Natural killer cell (primary cell): ENCODE measurements at places on chromosomes 16 and 17. TPM values are rescaled to one million over a fixed set of nuclear protein-coding genes. Genes with fewer than 3 reads are reported as not detected.

Gene HCRT
- not detected for total RNA-seq

Gene TLCD3B
- total RNA-seq = 0.88 TPM

Gene ANKS4B
- 0.10 TPM for total RNA-seq

Gene EVPLL
- total RNA-seq = 0.28 TPM

Gene BCAR1
- total RNA-seq = not detected

Gene ZNF629
- 1.9 TPM for total RNA-seq

GRCh38 chr17:61385577-61386236 lies 13.9 kb upstream of the TBX2 start:
- H3K36me3 ChIP-seq = no peaks in the 10 kb centered on the region
- H3K27me3 ChIP-seq = no peaks in the 10 kb centered on the region
- peaks cover 6% of the 10 kb centered on the region for H3K4me1 ChIP-seq
- no peak overlapping the region for H3K27ac ChIP-seq

DNA sequence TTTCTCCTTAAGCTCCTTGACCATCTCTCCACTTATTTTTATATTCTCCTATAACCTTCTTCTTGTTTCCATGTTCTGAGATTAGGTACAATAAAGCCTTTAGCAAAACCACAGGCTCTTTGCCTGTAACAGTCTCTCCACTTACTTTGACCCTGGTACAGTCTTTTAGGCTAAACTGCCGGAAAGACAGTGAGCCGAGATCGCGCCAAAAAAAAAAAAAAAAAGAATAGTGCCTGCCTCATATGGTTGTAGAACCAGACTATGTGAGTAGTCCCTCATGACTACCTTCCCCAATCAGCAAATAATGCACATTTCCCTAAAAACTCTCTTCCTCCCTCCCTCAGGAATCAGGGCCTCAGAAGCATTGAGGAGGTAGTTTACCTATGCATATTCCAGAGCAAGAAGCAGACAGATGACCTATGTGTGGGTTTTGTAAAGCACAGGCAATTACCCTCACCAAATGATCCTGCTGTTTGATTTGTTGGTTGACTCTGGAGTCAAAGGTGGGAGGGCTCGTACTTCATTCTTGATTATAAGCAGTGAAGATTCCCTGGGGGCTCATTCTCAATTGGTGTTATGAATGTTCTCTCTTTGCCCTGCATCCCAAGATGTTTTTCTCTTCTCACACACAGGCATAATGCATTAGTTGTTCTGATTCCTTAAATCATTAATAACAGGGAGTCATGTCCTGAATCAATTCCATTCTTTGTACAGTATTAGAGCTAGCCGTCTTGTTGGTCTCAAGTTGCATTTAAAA lies 8.9 kb upstream of the NME1 start:
- H3K4me3 ChIP-seq = no peak overlapping the region
- no peaks in the 10 kb centered on the region for H3K27me3 ChIP-seq
- no peak overlapping the region for H3K27ac ChIP-seq
- DNase-seq = no peak

DNA sequence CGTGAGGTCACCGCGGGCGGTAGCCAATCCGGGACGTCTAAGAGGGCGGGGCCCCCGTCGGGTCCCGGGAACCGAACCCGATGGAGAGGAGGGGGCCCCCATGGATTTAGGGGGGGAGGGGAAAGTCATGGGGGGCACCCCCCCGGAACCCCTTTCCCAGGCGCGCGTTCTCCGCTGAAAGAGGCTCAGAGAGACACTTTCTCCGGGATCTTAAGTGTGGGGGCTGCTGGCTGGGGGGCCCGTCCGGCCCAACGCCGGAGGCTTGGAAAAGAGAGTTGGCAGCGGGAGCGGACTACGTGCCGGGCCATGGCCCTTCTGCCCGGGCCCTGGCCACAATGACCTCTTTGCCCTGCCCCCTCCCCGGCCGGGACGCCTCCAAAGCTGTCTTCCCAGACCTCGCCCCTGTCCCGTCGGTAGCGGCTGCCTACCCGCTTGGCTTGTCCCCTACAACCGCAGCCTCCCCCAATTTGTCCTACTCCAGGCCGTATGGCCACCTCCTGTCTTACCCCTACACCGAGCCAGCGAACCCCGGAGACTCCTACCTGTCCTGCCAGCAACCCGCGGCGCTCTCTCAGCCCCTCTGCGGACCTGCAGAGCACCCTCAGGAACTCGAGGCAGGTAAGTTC lies at the start of gene DLX4:
TSS of gene DLX4 (plus strand) at position 57 of the 626 bp plus-strand sequence. CDS start at position 336, 279 bp downstream.
- H3K4me1 ChIP-seq = peaks cover 53% of the 10 kb centered on the region
- H3K27me3 ChIP-seq = peaks cover 84% of the 10 kb centered on the region
- H3K27ac ChIP-seq = no peak within 1 kb of the TSS
- peak within 1 kb of the TSS; percentile 48 for H3K4me3 ChIP-seq
- DNase-seq = no peak

GRCh38 chr17:44281570-44281969 lies 13.6 kb upstream of the SLC4A1 start:
- peaks cover 28% of the 10 kb centered on the region for H3K4me1 ChIP-seq
- no peak overlapping the region for H3K27ac ChIP-seq
- H3K27me3 ChIP-seq = no peaks in the 10 kb centered on the region
- no peaks in the 10 kb centered on the region for H3K36me3 ChIP-seq

- H3K27ac ChIP-seq = no peak within 1 kb of the TSS
- peak within 1 kb of the TSS; percentile 12 for H3K4me3 ChIP-seq
- H3K36me3 ChIP-seq = no peaks in the 10 kb centered on the region
- peaks cover 54% of the 10 kb centered on the region for H3K4me1 ChIP-seq
Observed at GRCh38 chr16:67393111-67393787, at the start of gene TPPP3. Gene TPPP3, minus strand, starts transcription at chr16:67393498. Its CDS starts 2,387 bp downstream, at chr16:67391111.

- no peak overlapping the region for H3K4me3 ChIP-seq
- peaks cover 23% of the 10 kb centered on the region for H3K4me1 ChIP-seq
- no peaks in the 10 kb centered on the region for H3K27me3 ChIP-seq
- no peak for DNase-seq
- H3K27ac ChIP-seq = no peak overlapping the region
Observed at GRCh38 chr17:38719289-38719942, 10.7 kb upstream of the CISD3 start.

DNA sequence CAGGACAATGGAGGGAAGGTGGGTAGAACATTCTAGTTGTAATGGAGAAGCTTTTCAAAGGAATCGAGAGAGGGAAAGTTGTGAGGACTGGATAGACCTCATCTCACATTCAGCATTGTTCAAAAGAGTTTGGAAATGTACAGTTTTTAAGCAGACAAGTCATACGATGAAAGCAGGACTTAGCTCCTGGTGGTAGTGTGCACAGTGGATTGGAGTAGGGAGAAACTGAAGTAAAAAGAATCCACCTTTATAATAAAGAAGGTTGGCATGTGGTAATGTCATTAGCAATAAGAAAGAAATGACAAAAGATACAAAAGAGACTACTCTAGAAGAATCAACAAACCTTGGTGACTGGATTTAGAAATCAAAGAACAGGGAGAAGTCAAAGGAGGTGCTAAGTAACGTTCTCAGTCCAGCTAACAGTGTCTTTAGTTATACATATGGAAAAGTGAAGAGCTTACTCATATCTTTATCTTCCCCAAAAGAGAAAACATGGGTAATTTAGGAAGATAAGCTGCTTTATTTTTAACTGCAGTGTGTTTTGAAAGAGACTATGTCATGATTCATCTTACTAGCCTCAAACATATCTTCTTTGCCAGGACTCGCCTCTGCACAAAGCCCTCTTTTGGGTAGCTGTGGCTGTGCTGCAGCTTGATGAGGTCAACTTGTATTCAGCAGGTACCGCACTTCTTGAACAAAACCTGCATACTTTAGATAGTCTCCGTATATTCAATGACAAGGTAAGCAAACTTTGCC lies 18.7 kb upstream of the EVI2A start:
- no peaks in the 10 kb centered on the region for H3K4me1 ChIP-seq
- H3K36me3 ChIP-seq = peaks cover 17% of the 10 kb centered on the region
- no peak overlapping the region for H3K27ac ChIP-seq
- DNase-seq = no peak

- peaks cover 4% of the 10 kb centered on the region for H3K4me1 ChIP-seq
- no peak for DNase-seq
- peaks cover 12% of the 10 kb centered on the region for H3K36me3 ChIP-seq
- H3K27ac ChIP-seq = no peak overlapping the region
- H3K27me3 ChIP-seq = no peaks in the 10 kb centered on the region
Observed at GRCh38 chr17:67570797-67571196, 146.9 kb upstream of the NOL11 start.

GRCh38 chr17:57983446-57983845 lies 4.6 kb downstream of the VEZF1 start:
- no peak for DNase-seq
- H3K4me3 ChIP-seq = no peak overlapping the region
- peaks cover 39% of the 10 kb centered on the region for H3K36me3 ChIP-seq
- H3K27ac ChIP-seq = no peak overlapping the region
- H3K27me3 ChIP-seq = no peaks in the 10 kb centered on the region
- peaks cover 24% of the 10 kb centered on the region for H3K4me1 ChIP-seq

- no peak overlapping the region for H3K4me3 ChIP-seq
- H3K27ac ChIP-seq = no peak overlapping the region
- no peak for DNase-seq
Observed at GRCh38 chr16:1287982-1288670, 21.3 kb upstream of the UBE2I start.

- peak overlapping the region; percentile 95 for H3K27ac ChIP-seq
- H3K4me1 ChIP-seq = peaks cover 53% of the 10 kb centered on the region
- peak overlapping the region; percentile 76 for H3K4me3 ChIP-seq
- no peaks in the 10 kb centered on the region for H3K36me3 ChIP-seq
Observed at GRCh38 chr17:7034955-7035590, 742 bp upstream of the SLC16A13 start.

DNA sequence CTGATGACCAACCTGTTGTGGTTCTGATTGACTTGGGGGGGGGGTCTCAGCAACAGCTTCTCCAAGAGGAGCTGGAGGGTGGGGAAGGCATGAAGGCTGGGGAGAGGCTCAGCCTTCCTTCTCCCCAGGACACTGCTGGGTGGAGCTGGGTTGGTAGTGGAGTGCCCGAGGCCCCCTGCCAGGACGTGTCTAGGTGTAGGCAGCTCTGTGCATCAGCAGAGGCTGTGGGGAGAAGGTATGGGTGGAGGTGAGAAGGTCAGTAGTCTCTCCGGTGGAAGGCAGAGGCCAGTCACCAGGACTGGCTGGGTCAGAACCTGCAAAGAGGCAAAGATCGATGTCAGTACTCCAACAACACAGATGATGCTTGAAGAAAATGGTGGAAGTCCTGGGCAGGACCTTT lies 3.9 kb downstream of the CHAD start:
- H3K36me3 ChIP-seq = no peaks in the 10 kb centered on the region
- no peak overlapping the region for H3K4me3 ChIP-seq
- DNase-seq = no peak

DNA sequence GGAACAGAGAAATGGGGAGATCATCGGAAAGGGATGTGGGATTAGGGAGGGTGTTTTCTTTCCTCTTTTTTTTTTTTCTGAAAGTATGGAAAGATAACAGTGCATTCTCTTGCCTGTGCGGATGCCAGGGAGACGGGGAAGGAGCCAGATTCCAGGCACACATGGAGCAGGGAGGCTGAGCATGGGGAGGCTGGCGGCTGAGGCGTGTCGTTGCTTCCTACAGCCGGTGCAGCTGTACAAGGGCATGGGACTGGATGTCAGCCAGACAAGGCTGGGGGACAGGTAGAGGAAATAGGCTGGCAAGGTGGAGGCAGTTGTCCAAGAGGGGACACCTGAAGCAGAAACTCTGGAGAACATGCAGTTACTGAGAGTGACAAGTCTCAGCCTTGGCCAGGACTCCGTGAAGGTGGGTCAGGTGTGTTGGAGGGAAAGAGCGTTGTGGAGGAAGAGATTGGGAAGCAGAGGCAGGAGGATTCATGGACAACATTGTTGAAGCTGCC lies 16.6 kb upstream of the ADORA2B start:
- no peak for DNase-seq
- H3K27ac ChIP-seq = no peak overlapping the region
- H3K36me3 ChIP-seq = no peaks in the 10 kb centered on the region
- no peak overlapping the region for H3K4me3 ChIP-seq

- no peaks in the 10 kb centered on the region for H3K36me3 ChIP-seq
- DNase-seq = no peak
- no peak overlapping the region for H3K4me3 ChIP-seq
Observed at GRCh38 chr16:54285414-54286089, 1.0 kb downstream of the IRX3 start.

- no peaks in the 10 kb centered on the region for H3K36me3 ChIP-seq
- H3K4me3 ChIP-seq = no peak overlapping the region
- no peaks in the 10 kb centered on the region for H3K4me1 ChIP-seq
- H3K27ac ChIP-seq = no peak overlapping the region
Observed at GRCh38 chr16:66324815-66325515, 41.5 kb upstream of the CDH5 start.

GRCh38 chr17:82328141-82328993 lies 5.2 kb downstream of the SECTM1 start:
- no peaks in the 10 kb centered on the region for H3K27me3 ChIP-seq
- no peak overlapping the region for H3K27ac ChIP-seq
- H3K36me3 ChIP-seq = no peaks in the 10 kb centered on the region

- no peak overlapping the region for H3K27ac ChIP-seq
- H3K4me3 ChIP-seq = no peak overlapping the region
- no peaks in the 10 kb centered on the region for H3K36me3 ChIP-seq
- no peaks in the 10 kb centered on the region for H3K4me1 ChIP-seq
- H3K27me3 ChIP-seq = no peaks in the 10 kb centered on the region
- no peak for DNase-seq
Observed at GRCh38 chr16:83624429-83625120, 183.2 kb upstream of the HSBP1 start.

GRCh38 chr16:66357523-66357928 lies 9.0 kb upstream of the CDH5 start:
- no peak overlapping the region for H3K4me3 ChIP-seq
- no peak overlapping the region for H3K27ac ChIP-seq
- H3K4me1 ChIP-seq = peaks cover 18% of the 10 kb centered on the region
- no peaks in the 10 kb centered on the region for H3K36me3 ChIP-seq
- no peak for DNase-seq

DNA sequence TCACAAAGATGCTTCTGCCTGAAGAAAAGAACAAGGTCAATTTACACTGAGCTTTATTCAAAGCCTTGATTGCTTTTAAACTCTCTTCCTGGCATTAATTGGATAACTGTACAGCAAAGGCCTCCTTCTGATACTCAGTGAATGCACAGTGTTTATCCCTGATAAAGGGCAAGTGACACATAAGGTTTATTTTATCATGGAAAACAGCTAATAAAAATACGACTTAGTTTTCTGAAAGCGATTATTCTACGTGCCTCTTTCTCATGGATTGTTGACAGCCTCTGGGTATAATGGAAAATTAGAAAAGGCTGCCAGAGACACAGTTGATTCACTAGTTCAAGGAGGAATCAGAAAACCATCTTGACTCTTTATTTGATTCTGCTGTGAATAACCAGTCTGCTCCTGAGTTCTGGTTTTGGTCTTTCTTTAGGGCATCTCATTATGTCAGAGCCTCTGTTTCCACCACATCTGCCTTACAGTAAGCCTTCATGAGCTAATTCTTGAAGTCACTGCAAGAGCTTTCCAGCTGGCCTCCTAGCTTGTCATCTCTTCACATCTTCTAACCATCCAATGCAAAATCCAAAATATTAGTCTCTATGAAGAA lies 212.9 kb downstream of the CNTNAP4 start:
- no peaks in the 10 kb centered on the region for H3K4me1 ChIP-seq
- H3K4me3 ChIP-seq = no peak overlapping the region
- H3K27me3 ChIP-seq = no peaks in the 10 kb centered on the region
- H3K36me3 ChIP-seq = no peaks in the 10 kb centered on the region
